ENCODE measurements at places on chromosomes 4 and X.

DNA sequence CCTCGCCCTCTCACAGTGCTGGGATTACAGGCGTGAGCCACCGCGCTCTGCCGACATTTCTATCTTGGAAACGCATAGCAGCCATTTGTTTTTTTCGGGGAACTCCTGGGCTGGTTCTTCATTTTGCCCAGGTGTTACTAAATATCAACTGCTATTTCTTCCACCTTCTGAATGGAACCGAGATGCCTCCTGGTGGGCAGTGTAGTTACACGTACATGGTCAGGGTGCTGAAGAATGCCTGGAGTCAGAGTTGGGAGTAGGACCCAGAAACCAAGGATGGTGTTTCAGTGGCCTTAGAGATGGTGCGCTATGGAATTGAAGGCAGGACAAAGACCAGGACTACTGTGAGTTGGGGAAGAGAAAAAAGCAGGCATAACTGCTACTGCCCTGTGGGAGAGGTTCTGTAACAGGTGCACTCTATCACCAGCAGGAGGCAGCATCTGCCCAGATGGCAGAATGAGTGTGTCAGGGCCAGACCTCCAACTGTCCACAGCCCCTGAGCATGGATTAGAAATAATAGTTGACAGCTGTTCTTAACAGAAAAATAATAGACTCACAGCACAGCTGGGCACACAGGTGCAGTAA, 81.7 kb downstream of the ZC4H2 start:
- peak; percentile 1 for DNase-seq

GRCh38 chrX:133722756-133723155, 262.6 kb downstream of the GPC3 start:
- no peak for DNase-seq

DNA sequence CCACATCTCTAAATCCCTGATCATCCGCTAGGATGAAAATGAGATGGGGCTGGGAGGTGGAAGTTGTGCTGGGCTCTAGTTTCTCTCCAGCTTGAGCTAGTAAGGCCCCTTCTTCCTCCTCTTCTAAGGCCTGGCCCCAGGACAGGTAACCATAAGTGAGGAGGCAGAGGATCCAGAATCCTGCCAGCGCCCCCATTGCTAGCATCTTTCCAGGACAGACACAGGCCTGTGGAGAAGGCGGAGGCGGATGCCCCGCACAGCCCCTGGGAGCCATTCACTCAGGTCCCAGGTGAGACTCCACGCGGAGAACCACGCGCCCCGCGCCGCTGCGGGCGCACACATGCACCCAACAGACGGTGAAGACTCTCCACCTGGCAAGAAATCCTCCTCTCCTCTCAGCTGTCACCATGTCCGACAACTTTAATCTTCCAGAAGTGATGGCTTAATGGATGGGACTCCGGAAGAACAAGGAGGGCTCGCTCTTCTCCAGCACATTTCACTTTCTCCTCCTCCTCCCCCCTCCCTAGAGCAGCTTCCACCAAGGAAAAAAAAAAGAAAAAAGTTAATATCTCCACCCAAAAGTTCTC, 793 bp downstream of the ARSJ start:
- DNase-seq = no peak

DNA sequence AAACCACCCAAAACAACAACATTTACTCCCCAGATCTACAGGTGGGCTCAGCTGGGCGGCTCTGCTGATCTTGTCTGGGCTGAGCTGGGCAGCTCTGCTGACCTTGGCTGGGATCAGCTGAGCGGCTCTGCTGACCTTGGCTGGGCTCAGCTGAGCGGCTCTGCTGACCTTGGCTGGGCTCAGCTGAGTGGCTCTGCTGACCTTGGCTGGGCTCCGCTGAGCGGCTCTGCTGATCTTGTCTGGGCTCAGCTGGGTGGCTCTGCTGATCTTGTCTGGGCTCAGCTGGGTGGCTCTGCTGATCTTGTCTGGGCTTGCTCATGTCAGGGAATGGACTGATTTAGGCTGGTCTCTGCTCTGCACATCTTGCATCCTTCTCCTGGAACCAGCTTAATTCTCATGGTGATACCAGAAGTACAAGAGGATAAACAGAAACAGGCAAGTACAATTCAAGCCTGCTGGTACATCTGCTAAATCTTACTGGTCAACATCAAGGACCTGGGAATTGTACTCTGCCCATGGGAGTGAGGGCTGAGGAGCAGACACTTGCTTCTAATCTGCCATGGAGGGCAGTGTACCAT, 248.5 kb upstream of the PSAPL1 start:
- DNase-seq = no peak

DNA sequence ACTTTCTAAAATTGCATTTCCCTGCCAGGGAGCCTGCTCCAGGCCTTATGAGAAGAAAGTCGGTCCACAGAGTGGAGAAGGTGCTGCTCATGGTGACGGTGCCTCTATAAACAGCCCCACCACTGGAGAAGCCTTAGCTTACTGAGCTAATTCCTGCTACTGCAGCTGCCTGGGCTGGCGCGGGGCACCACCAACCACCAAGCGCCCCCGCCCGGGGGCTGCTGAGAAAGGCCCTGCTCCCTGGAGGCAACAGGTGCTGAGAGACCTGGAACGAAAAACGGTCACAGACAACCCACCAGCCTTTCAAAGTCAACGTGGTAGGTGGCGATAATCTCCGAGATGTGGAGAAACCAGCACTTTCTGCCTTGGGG, 2.9 kb downstream of the HCFC1 start:
- DNase-seq = no peak

- no peak for DNase-seq
These were observed 36.4 kb upstream of the FRAS1 start for GRCh38 chr4:78020677-78021076.
